Activated T-cell treated with anti-CD3 and anti-CD28 coated beads, Interleukin-2, amount 50 U/mL, for 72 hours (primary cell): ENCODE measurements at places on chromosomes 6 and 20. TPM values are rescaled to one million over a fixed set of nuclear protein-coding genes. Genes with fewer than 3 reads are reported as not detected.
A peak's percentile ranks its signal among the peaks of the same experiment; 100 is the strongest.

The LGSN gene
- 0.32 TPM for total RNA-seq

The RIPOR3 gene
- 0.14 TPM for total RNA-seq

The GGTLC1 gene
- not detected for total RNA-seq

The MAS1 gene
- not detected for total RNA-seq

The ULBP2 gene
- total RNA-seq: 1.00 TPM

DNA sequence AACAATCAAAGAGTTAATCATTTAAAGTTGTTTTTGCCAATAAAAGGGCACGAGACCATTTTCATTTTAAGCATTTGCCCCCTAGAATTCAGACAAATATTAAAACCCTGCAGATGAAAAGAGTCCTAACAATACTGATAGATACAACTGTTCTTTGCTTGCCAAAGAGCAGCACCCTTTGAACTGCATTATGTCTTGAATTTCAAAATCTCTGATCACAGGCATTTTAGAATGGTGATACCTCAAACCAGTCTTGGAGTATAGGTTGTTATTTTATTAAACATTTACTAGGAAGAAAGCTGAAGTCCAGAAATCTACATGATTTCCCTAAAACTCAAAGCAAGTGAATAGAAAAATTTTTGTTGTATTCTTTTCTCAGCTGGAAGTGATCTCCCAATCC, 108.7 kb downstream of the KIF13A start:
- no peaks in the 10 kb centered on the region for H3K36me3 ChIP-seq
- H3K27ac ChIP-seq: no peak overlapping the region
- H3K4me3 ChIP-seq: no peak overlapping the region
- H3K4me1 ChIP-seq: peaks cover 3% of the 10 kb centered on the region

- H3K36me3 ChIP-seq: peaks cover 2% of the 10 kb centered on the region
- H3K4me1 ChIP-seq: peaks cover 45% of the 10 kb centered on the region
- H3K27me3 ChIP-seq: no peaks in the 10 kb centered on the region
- H3K27ac ChIP-seq: no peak overlapping the region
These were observed 253.6 kb downstream of the ARID1B start for GRCh38 chr6:157030755-157031154.

GRCh38 chr6:154893917-154894316, 101.2 kb upstream of the TIAM2 start:
- H3K27me3 ChIP-seq: no peaks in the 10 kb centered on the region
- no peak for DNase-seq
- peaks cover 15% of the 10 kb centered on the region for H3K4me1 ChIP-seq
- H3K36me3 ChIP-seq: no peaks in the 10 kb centered on the region

DNA sequence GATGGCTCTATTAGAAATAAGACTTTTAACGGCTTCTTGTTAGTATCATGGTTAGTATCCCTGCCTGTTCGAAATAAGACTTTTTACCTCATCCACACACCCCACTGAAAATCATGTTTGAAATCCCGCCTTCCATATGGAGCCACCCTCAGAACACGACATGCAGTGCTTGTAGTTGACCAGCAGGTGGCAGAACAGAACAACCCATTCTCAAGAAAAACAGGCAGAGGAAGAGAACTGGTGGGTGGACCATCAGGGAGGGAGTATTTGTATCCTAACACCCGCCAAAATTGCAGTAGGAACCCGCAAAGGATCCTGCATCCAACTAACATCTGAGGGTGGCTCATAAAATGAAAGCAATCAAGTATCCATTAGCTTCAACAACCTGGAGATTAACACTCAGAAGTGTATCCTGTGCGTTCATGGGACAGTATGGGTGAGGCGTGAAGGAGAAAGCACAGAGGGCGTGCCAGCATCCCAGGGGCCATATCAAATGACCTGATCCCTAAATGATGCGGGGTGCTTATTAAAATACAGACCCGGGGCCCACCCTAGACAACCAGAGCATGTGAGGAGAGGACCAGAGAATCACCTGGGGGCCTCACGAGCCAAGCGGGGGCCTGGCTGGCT, 89.6 kb upstream of the NHSL1 start:
- no peak overlapping the region for H3K4me3 ChIP-seq
- peak; percentile 61 for DNase-seq

GRCh38 chr6:142885182-142885867, 59.7 kb downstream of the HIVEP2 start:
- peak; percentile 36 for DNase-seq
- H3K4me1 ChIP-seq: peaks cover 96% of the 10 kb centered on the region
- H3K4me3 ChIP-seq: peak overlapping the region; percentile 94
- no peaks in the 10 kb centered on the region for H3K27me3 ChIP-seq

- no peaks in the 10 kb centered on the region for H3K27me3 ChIP-seq
- no peak overlapping the region for H3K4me3 ChIP-seq
- H3K27ac ChIP-seq: no peak overlapping the region
These were observed 159.7 kb upstream of the RPS6KA2 start for GRCh38 chr6:166786704-166787293.

DNA sequence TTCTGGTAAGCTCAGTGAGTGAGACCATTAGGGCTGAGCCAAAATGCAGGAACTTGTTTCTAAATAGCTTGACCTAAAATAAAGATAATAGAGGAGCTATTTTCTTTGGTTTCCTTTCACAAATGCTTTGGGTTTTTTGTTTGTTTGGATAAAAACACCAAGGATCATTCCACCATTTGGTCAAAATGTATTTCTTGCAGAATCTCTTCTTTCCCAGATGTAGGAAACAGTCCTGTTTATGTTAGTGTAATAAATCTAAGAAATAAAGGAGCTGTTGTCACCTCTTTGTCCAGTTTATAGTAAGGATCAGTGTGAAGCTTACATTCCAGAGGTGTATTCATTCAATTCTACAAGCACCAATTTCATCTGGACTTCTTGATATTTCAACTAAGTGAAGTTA, 297.8 kb downstream of the GJA1 start:
- H3K27me3 ChIP-seq: no peaks in the 10 kb centered on the region
- no peaks in the 10 kb centered on the region for H3K4me1 ChIP-seq
- DNase-seq: no peak
- H3K4me3 ChIP-seq: no peak overlapping the region
- H3K36me3 ChIP-seq: peaks cover 2% of the 10 kb centered on the region
- no peak overlapping the region for H3K27ac ChIP-seq

DNA sequence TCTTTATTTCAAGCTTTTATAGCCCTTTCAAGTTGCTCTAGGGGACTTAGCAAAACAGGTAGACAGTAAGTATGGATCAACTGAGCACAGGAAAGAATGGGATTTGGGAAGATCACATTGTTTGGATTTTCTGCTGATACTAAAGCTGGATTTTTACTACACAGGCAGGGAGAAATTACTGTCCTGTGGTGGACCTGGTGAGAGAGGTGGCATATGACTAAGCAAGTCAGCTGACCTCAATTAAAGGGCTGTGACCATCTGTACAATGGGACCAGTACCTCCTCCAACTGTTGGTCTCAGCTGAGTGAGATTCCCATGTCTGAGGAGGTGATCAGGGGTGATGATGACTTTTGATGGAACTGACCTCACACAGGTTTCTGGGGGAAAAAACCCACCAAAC, 28.0 kb downstream of the RREB1 start:
- no peaks in the 10 kb centered on the region for H3K27me3 ChIP-seq
- DNase-seq: no peak
- peaks cover 94% of the 10 kb centered on the region for H3K4me1 ChIP-seq
- peak overlapping the region; percentile 13 for H3K4me3 ChIP-seq
- no peak overlapping the region for H3K27ac ChIP-seq

- peaks cover 8% of the 10 kb centered on the region for H3K4me1 ChIP-seq
- no peak overlapping the region for H3K4me3 ChIP-seq
- no peak for DNase-seq
- no peaks in the 10 kb centered on the region for H3K27me3 ChIP-seq
- H3K36me3 ChIP-seq: no peaks in the 10 kb centered on the region
- H3K27ac ChIP-seq: no peak overlapping the region
These were observed 248.9 kb downstream of the PTPRK start for GRCh38 chr6:128271527-128271926.
